Gastrocnemius medialis (tissue), 4 donors: ENCODE measurements at places on chromosomes 3 and 15.

- no peak for DNase-seq
These were observed 88.3 kb downstream of the TGFBR2 start for GRCh38 chr3:30694668-30695067.

DNA sequence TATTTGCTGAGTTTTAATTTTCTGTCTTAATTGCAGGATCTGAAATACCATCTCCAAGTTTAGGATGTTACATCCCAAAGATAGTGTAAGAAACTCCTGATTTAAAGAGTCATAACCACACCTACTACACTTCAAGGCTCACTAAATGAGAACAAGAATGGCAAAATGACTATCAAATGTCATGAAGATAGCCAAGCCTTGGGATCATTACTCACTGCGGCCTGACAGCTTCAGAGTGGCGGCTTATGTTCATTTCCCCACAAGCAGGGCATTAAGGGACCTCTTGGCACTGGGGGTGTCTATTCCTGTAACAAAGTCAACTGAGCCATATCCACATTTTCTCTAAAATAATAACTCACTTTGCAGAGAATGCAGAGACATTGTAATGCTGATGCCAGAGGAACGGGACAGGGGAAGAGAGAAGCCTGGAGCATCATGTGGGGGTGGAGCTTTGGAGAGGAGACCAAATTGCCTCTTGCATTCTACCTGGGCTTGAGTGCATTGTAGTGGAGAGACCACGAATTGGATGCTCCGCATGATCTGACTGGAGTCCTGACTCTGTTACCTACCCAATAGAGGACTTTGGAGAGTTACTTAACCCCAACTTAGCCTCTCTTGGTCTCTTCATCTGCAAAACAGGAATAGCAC, 219.2 kb downstream of the OPA1 start:
- no peak for DNase-seq

DNA sequence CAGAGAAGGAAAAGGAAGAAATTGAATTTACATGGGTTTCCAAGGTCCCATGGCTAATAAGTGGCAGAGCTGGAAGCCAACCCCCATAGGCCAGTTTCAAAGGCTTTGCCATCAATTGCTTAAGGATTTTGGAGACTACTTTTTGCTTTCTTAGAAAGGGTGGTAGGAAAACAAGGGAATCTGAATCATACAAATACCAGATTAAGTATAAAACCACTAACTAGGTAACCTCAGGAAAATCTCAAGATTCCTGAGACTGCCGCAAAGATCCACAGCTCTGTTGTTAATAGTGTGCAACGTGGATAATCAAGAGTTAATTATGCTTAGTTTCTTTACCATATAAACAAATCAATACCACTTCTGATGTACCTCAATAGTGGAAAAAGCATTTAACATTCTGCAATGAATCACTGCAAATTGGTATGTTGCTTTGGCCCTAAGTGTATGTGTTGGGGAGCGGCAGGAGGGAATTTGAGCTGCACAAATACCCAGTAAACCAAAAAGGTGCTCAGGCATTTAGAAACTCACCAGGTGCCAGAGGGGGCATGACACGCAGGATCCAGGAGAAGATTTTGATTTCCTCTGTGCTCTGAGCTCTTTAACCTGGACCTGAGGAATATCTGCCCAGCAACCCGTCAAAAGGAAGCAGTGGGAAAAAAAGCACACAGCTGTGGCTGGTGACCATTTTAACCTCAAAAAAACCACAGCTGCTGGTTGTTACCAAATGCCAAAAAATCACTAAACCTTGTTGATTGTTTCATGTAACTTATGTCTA, 22.0 kb downstream of the AADAC start:
- DNase-seq: no peak

GRCh38 chr15:38878026-38878425, 313.4 kb upstream of the RASGRP1 start:
- DNase-seq: no peak

- DNase-seq: no peak
These were observed 3.8 kb downstream of the GOLIM4 start for GRCh38 chr3:168091941-168092340.

GRCh38 chr3:124542214-124542869, 187.9 kb upstream of the UMPS start:
- no peak for DNase-seq

GRCh38 chr15:100570275-100570674, 31.7 kb downstream of the LINS1 start:
- DNase-seq: no peak

DNA sequence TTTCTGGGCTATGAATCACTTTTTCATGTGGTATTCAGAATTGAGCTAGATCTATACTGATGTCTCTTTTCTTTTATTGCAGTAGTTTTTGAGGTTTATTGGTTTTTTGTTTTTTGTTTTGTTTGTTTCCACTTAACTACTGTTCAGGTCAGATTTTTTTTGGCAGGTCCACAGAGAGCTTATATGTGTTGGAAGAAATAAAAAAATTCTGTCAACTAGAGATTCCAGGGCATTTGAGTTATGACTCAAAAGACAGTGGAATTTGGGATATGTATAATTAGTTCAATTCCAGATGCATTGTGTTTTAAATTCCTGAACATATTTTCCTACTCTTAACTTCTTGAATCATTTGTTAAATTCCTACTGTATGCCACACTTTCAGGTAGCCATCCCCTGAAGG, 727.2 kb downstream of the SI start:
- no peak for DNase-seq

GRCh38 chr3:129289201-129289921, 10.7 kb downstream of the HMCES start:
- DNase-seq: no peak

- no peak for DNase-seq
These were observed 241.9 kb downstream of the MEIS2 start for GRCh38 chr15:36858423-36858822.

- DNase-seq: no peak
These were observed 292.2 kb downstream of the BCHE start for GRCh38 chr3:165545059-165545458.

DNA sequence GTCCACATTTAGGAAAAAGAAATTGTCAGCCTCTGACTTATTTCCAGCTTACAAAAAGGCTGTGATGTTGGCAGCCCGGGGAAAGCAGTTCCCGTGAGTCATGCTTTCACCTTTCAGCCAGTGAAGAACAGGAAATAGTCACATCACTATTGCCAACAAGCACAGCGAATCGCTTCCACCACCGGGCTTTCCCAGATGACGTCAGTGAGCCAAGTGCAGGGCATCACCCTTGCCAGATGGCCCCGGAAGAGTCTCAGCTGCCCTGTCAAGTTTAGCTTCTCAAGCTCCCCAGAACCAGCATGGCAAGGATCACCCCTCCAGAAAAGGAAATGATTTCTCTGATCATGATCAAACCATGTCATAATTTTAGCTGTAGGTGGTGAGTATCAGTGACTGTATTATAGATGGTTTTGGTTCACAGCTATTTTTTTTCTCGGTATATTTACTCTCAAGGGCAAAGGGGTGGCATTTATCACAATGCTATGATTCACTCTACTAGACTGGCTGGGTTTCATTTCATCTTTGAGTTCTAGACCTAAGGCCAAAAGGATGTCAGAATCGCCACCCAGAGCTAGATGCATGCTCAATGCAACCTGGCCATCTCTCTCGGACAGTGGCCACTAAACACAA, 32.9 kb downstream of the B3GNT5 start:
- DNase-seq: peak; percentile 93

GRCh38 chr3:19717736-19718135, 216.3 kb downstream of the EFHB start:
- DNase-seq: no peak

- DNase-seq: no peak
These were observed 46.6 kb downstream of the SLC6A6 start for GRCh38 chr3:14448756-14449727.

DNA sequence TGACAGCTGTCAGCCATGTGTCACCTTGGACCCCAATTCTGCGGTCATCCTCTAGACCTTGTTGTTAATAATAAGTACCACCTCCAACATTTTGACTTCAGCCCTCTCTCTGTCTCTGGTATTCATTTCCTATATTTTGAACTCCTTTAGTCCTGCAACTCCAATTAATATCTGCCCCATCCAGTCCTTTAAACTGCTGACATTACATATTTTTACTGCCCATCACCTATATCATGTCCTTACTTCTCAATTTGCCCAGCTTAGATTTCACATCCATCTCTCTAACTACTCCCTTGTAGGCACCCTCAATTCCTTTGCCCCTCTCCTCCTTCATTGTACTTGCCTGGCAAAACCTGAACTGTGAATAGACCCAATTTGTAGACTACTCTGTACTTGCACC, 73.5 kb downstream of the SCN10A start:
- no peak for DNase-seq

GRCh38 chr15:89101302-89102193, 13.3 kb downstream of the ABHD2 start:
- DNase-seq: peak; percentile 82

DNA sequence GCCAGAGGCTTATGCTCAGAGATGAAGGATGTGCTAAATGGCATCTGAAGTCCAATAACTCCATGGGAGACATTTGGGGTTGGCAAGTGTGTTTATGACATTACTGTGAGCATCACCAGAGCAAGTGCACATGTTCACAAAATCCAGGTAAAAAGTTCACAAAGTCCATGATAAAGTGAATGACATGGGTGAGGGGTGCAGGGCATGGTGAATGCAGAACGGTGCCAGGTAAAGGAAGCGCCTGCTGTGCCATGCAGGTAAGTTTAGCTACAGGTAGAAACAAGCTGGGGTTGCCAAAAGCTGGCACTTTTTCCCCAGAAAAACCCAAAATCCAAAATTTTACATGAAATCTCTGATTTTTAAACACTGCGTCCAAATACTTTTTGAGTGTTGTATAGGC, 268.2 kb downstream of the ABHD5 start:
- no peak for DNase-seq

GRCh38 chr3:46130631-46131310, 77.3 kb downstream of the CCR1 start:
- DNase-seq: no peak

DNA sequence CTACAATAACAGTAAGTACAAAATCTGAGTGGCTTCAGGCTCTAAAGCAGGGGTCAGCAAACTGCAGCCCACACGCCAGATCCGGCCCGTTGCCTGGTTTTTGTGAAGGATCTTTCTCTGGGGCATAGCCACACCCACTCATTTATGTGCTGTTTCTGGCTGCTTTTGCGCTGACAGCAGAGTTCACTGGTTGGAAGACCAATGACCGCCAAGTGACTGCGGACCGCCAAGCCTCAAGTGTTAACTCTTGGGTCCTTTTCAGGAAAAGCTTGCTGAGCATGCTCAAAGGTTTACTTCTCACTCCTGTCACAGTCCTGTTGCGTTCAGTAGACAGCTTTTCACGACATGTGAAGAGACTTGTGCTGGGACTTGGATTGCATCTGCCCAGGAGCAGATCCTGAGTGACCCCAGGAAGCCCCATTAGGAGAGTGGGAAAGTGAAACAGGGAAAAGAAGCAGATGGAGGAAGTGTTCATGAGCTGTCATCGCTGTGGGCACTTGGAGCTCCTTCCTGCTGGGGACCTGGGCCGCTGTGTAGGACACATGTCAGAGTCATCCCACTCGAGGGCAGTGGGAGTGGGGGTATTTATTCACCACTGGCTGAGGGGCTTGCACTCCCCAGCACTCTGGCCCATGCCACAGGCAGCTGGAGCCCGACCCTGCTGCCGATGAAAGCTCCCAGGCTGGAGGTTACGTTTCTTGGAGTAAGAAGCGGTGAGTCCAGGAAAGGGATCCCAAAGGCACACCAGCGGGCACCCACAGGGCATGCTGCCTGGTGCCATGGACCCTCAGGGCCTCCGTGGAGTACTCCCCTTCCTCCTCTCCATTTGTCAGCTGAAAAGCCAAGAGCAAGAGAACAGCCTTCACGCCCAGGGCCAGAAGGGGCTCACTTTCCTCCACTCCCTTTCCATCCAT, 249.1 kb downstream of the PLCL2 start:
- no peak for DNase-seq

DNA sequence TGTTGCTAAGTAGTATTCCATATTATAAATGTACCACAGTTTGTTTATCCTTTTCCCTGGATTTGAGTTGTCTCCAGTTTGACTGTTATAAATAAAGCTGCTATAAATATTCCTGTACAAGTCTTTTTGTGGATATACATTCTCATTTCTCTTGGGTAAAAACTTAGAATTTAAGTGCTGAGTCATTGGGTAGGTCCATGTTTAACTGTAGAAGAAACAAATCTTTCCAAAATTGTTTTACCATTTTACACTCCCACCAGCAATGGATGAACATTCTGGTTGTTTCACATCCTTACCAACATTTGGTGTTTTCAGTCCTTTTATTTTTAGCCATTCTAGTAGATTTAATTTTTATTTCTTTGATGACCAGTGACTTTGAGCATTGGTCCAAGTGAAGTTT, 74.0 kb upstream of the TNFAIP8L3 start:
- no peak for DNase-seq

- DNase-seq: no peak
These were observed 218.2 kb downstream of the ATP8B4 start for GRCh38 chr15:49900903-49901235.

GRCh38 chr3:59502806-59503205, 453.0 kb upstream of the CFAP20DC start:
- no peak for DNase-seq

GRCh38 chr3:180278583-180279188, 241.9 kb upstream of the PEX5L start:
- no peak for DNase-seq

GRCh38 chr3:187210091-187210490, 12.8 kb downstream of the RTP1 start:
- no peak for DNase-seq

DNA sequence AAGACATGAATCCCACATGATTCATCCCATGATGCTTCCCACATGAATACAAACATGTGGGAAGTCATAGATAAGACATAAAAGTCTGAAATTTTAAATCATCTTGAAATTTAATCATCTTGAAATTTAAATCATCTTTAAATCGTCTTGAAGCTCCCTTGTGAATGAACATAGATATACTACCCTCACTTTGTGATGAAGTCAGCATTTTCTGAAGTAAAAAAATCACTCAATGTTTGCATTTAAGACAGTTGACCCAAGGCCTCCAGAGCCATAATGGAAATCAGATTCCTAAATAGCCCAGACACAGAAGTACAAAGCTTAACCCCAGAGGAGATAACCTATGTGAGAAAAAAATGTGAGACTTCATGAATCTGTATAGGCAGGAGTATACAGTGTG, 279.4 kb downstream of the ZBBX start:
- no peak for DNase-seq

- DNase-seq: no peak
These were observed 538.2 kb downstream of the NAALADL2 start for GRCh38 chr3:175397372-175397771.

DNA sequence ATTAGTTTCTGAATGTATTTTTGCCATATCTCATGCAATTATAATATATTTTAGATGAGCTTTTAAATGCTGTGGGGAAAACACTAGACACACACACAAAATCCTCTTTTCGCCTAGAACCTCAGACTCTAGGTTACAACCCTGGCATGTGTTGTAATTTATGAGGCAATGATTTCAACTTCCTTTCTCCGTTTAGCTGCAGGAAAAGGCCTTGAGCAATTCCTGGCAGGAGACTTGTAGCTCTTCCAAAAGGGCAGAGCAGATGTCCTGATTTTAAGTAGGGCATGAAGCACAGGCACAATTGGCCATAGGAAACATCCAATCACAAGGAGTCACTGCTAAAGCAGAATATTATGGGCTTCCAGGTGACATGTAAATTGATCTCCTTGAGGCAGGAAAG, 82.0 kb downstream of the GPR156 start:
- peak; percentile 70 for DNase-seq

GRCh38 chr3:48436855-48437254, 3.1 kb downstream of the CCDC51 start:
- no peak for DNase-seq

- DNase-seq: peak; percentile 96
These were observed at the start of gene MESD for GRCh38 chr15:80989518-80990478. MESD (minus strand) TSS chr15:80989819; CDS start chr15:80989791, 28 bp downstream.

- no peak for DNase-seq
These were observed 109.0 kb downstream of the SEC22A start for GRCh38 chr3:123310741-123311140.
